K562 (cell line): ENCODE measurements at places on chromosomes 3 and 15. TPM values are rescaled to one million over a fixed set of nuclear protein-coding genes. Genes with fewer than 3 reads are reported as not detected.

GRCh38 chr15:73781038-73781925 lies 28.1 kb upstream of the INSYN1 start:
- no peaks in the 10 kb centered on the region for H3K27me3 ChIP-seq
- no peaks in the 10 kb centered on the region for H3K36me3 ChIP-seq
- DNase-seq, result peak; percentile 60
- peak overlapping the region; percentile 10; the same call in 1 of the 3 replicates for H3K27ac ChIP-seq
- H3K4me1 ChIP-seq, result peaks cover 5% of the 10 kb centered on the region; the same call in 1 of the 2 replicates

GRCh38 chr3:41854956-41855355 lies 106.9 kb downstream of the ULK4 start:
- H3K36me3 ChIP-seq, result no peaks in the 10 kb centered on the region
- no peaks in the 10 kb centered on the region for H3K4me1 ChIP-seq
- no peak for DNase-seq
- no peak overlapping the region for H3K4me3 ChIP-seq
- H3K27me3 ChIP-seq, result no peaks in the 10 kb centered on the region
- no peak overlapping the region for H3K27ac ChIP-seq

DNA sequence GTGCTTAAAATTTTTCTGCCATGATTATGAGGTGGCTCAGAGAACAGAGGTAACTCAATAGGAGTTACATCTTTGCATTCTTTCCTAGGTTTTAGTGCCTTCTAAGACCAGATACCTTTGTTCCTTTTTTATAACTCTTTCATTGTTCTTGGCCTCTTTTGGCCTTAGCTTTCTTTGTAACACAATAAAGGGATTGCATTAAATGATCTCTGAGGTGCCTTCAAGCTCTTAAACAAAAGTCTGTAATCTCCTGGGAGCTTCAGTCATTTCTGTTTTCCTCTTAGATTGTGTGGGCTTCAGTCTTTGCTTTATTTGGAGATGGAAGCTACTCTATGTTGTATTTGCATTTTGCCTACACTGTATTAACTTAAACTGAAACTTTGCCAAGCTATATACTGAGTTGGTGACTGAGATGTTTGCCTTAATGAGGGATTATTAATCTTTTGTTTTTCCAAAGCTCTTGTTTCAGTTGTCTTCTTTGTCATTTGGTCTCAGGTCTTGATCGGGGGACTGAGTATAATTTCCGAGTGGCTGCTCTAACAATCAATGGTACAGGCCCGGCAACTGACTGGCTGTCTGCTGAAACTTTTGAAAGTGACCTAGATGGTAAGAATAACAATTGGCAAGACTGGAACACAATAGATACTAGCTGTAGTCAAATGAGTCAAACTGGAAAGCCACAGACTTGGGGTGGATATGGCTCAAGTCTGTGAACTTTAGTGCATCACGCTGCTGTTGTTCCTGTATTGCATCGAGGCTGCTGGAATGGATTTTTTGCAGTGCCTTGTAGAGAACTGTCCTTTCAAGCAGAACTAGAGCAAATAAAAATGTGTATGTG lies 110.3 kb downstream of the HCN4 start:
- no peak for DNase-seq
- H3K27ac ChIP-seq, result no peak overlapping the region
- H3K36me3 ChIP-seq, result no peaks in the 10 kb centered on the region
- H3K27me3 ChIP-seq, result 0 out of 2 replicates have a peak, but pooled peaks cover 4% of the 10 kb centered on the region
- H3K4me3 ChIP-seq, result no peak overlapping the region
- no peaks in the 10 kb centered on the region for H3K4me1 ChIP-seq

GRCh38 chr3:24401090-24401810 lies 93.4 kb downstream of the THRB start:
- no peak overlapping the region for H3K27ac ChIP-seq
- no peaks in the 10 kb centered on the region for H3K36me3 ChIP-seq
- no peaks in the 10 kb centered on the region for H3K27me3 ChIP-seq
- H3K4me3 ChIP-seq, result no peak overlapping the region
- H3K4me1 ChIP-seq, result no peaks in the 10 kb centered on the region

- H3K36me3 ChIP-seq, result no peaks in the 10 kb centered on the region
- H3K4me3 ChIP-seq, result no peak overlapping the region
- no peak for DNase-seq
- H3K27ac ChIP-seq, result no peak overlapping the region
- no peaks in the 10 kb centered on the region for H3K4me1 ChIP-seq
Observed at GRCh38 chr3:168858327-168858726, 762.6 kb upstream of the GOLIM4 start.

- no peak for DNase-seq
- no peaks in the 10 kb centered on the region for H3K36me3 ChIP-seq
- no peak overlapping the region for H3K4me3 ChIP-seq
- H3K4me1 ChIP-seq, result no peaks in the 10 kb centered on the region
- no peaks in the 10 kb centered on the region for H3K27me3 ChIP-seq
Observed at GRCh38 chr3:124064050-124064449, 72.1 kb upstream of the ROPN1 start.

GRCh38 chr15:84657748-84658079 lies 285 bp downstream of the NMB start:
- DNase-seq, result no peak
- H3K27me3 ChIP-seq, result no peaks in the 10 kb centered on the region
- no peak overlapping the region for H3K4me3 ChIP-seq
- peaks cover 6% of the 10 kb centered on the region; the same call in 1 of the 3 replicates for H3K4me1 ChIP-seq
- no peak overlapping the region for H3K27ac ChIP-seq

GRCh38 chr15:51924156-51925068 lies 47.2 kb downstream of the LEO1 start:
- no peaks in the 10 kb centered on the region for H3K4me1 ChIP-seq
- no peak overlapping the region for H3K4me3 ChIP-seq
- H3K36me3 ChIP-seq, result peaks cover 35% of the 10 kb centered on the region; the same call in 2 of the 3 replicates
- H3K27me3 ChIP-seq, result no peaks in the 10 kb centered on the region
- H3K27ac ChIP-seq, result no peak overlapping the region

DNA sequence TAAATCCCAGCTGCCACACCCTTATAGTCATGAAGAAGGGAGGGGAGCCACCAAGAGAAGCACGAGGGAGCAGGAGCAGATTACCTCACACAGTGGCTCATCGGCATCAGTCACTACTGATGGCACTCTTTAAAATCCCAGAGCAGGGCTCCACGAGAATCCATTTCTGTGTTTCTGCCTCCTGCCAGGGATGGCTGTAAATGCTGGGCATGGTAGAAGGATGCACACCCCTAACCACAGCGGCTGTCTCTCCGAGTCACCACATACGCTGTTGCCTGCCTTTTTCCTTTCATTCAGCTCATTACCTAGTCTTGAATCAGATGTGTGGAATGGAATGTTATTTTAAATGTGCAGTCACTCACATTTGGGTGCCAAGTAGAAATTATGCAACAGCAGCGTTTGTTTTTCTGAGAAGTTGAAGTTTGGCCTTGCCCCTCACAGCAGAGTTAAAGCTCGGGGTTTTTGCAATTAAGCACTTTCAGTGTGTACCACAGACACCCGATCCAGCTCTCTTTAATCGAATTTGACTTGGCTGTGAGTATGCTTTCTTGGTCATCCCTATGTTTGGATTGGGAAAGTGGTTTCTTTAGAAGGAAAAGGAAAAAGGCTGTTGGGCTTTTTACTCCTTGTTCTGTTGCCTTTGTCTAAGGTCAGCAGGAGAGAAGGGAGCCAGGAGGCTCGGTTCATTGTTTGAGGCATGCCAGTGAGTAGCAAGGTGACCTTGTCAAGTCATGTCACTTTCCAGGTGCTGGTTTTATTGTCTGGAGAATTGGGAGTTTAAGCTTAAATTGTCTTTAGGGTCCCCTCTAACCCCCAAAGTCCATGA lies 284.2 kb upstream of the TPM1 start:
- H3K4me1 ChIP-seq, result no peaks in the 10 kb centered on the region
- H3K27ac ChIP-seq, result no peak overlapping the region
- no peaks in the 10 kb centered on the region for H3K36me3 ChIP-seq
- no peak overlapping the region for H3K4me3 ChIP-seq
- DNase-seq, result no peak
- H3K27me3 ChIP-seq, result peaks cover 44% of the 10 kb centered on the region

Gene DISP2
- total RNA-seq, result 0.74 and 0.89 TPM in 2 replicates

Gene BUB1B
- 72.8 and 75.6 TPM in 2 replicates for total RNA-seq

Gene CFAP100
- total RNA-seq, result not detected in 2 replicates

Gene CSPG5
- 2.9 and 3.3 TPM in 2 replicates for total RNA-seq

Gene RASL12
- not detected in 2 replicates for total RNA-seq
